ENCODE measurements at places on chromosomes 1 and 21.

GRCh38 chr21:42002421-42002958 lies 7.7 kb downstream of the ZBTB21 start:
- DNase-seq: peak; percentile 55

- no peak for DNase-seq
These were observed 143.5 kb downstream of the GRIK3 start for GRCh38 chr1:36890776-36891175.

- DNase-seq: no peak
These were observed 15.7 kb upstream of the ATP13A2 start for GRCh38 chr1:17027403-17027802.

DNA sequence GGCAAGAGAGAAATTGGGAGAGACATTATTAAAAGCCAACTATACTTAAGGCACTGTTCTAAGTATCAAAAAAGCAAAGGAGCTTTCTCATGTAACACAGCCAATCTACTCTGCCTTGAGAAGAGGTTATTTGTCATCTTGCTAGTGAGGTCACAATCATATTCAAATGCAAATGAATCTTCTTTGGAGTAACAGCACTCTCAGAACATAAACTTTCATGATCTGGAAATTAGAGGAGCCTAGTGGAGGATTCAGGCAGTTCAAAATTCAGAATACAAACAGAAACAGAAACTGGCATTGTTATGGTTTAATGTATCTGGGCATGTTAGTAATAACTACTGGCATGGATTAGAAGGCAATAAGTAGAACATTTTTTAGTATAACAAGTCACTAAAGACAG lies 57.4 kb downstream of the ARID4B start:
- DNase-seq: no peak

- DNase-seq: no peak
These were observed 1.4 kb downstream of the ZNF670 start for GRCh38 chr1:247077213-247077612.

- DNase-seq: no peak
These were observed 20.1 kb upstream of the NKAIN1 start for GRCh38 chr1:31259746-31260145.

- DNase-seq: no peak
These were observed 176.0 kb downstream of the SEC16B start for GRCh38 chr1:177793900-177794299.

DNA sequence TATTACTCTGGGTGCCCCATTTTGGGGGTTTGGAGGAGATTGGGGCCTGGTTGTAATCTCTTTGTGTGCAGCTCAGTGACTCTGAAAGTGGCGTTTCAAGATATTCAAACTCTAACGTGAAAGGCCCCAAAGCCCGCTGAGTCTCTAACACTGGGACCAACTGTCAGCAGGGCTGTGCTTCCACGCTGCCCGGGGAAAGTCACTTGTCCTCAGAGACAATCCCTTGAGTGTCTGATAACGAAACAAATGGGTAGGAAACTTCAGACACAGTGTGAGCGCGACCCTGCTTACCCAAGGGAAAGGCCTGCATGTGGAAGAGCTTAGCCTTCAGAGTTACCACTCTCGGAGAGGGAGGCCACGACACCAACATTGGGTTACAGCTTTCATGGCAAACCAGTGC lies 837 bp downstream of the UBASH3A start:
- DNase-seq: no peak

GRCh38 chr1:168104535-168104934 lies 32.2 kb downstream of the GPR161 start:
- DNase-seq: no peak

DNA sequence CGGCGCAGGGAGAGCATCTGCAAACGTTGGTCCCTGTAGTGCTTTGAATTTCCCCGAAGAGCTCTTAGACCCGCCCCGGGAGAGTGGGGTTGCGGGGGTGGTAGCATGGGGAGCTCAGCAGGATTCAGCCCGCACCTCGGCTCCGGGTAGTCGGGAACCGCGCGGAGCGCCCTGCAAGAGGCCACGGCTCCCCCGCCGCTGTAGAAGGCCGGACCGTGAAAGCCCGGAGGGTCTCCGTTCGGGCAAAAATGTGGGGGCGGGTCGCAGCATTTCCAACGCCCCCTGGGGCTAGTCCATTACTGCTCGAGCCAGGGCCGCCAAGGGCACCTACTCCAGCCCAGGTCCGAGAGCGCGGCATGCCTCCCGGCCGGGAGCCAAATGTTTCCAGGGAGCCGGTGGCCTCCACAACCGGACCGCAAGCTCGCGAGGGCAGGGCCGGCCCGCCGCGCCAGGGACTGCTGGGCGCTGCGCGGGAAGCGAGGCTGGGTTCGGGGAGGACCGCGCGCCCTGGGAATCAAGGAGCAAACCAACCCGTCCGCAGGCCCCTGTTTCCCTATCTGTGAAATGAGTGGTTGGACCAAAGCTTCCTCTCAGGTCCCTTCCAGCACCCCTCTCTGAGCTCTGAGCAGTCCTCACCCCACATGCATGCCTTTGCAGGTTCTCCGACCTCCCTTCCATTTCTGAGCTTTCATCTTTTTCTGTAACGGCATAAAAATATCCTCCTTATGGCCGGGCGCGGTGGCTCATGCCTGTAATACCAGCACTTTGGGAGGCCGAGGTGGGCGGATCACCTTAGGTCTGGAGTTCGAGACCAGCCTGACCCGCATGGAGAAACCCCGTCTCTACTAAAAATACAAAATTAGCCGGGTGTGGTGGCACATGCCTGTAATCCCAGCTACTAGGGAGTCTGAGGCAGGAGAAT lies 775 bp upstream of the TMEM63A start:
- DNase-seq: no peak

GRCh38 chr1:31238986-31239613 lies 587 bp downstream of the NKAIN1 start:
- no peak for DNase-seq

- no peak for DNase-seq
These were observed 217.6 kb upstream of the SAMSN1 start for GRCh38 chr21:14763695-14764064.

DNA sequence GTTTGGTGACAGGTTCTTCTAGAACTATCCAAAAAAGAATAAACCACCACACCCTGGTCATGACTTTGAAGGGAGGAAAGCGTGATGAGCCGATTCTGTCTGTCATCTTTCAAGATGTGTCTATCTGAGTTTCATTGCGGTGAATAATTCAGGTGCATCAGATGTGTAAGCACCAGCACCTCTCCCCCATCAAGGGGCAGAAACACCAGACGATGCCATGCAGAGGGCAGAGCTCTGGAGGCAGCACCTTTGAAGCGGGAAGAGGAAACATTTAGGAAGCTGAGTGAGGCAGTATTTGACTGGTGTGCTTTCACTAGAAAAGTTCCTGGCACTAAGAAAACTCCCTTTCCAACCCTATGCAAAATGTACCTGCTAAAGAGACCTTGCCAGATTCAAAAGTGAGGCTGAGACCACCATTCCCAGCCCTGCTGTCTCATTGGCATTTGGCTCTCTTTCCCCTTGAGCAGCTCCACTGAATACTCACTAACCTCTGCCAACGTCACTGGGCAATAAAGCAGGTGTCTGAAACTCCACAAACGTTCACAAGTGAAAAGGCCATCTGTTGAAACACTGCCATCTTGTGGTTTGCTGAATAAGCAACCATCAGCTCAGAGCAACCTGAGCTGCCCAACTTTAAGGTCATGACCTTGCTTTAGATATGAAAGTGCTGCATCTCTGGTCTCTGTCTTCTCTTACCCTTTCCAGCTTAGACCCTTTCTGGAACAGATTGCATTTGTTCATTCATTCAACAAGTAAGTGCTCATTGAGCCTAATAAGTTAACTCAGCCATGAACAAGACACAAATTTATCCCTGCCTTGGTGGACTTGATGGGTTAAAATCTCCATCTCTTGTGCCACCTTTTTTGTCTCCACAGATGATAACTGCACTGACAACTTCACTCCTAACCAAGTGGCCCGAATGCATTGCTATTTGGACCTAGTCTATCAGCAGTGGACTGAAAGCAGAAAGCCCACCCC lies 228.6 kb downstream of the PAPPA2 start:
- DNase-seq: no peak

GRCh38 chr21:21373969-21374368 lies 375.8 kb downstream of the NCAM2 start:
- no peak for DNase-seq
